Left renal cortex interstitium (tissue), 4 donors: ENCODE measurements at places on chromosomes 1 and 21. TPM values are rescaled to one million over a fixed set of nuclear protein-coding genes. Genes with fewer than 3 reads are reported as not detected.

IL6R gene
- 5.4 TPM for polyA plus RNA-seq

PRELP gene
- 2.8 TPM for polyA plus RNA-seq

UBE4B gene
- 48.1 TPM for polyA plus RNA-seq

TTC24 gene
- polyA plus RNA-seq = 1.0 TPM

ALX3 gene
- not detected for polyA plus RNA-seq

FAM177B gene
- polyA plus RNA-seq = 0.35 TPM
